ENCODE measurements at places on chromosomes 4 and X. TPM values are rescaled to one million over a fixed set of nuclear protein-coding genes. Genes with fewer than 3 reads are reported as not detected.
A peak's percentile ranks its signal among the peaks of the same experiment; 100 is the strongest.

DNA sequence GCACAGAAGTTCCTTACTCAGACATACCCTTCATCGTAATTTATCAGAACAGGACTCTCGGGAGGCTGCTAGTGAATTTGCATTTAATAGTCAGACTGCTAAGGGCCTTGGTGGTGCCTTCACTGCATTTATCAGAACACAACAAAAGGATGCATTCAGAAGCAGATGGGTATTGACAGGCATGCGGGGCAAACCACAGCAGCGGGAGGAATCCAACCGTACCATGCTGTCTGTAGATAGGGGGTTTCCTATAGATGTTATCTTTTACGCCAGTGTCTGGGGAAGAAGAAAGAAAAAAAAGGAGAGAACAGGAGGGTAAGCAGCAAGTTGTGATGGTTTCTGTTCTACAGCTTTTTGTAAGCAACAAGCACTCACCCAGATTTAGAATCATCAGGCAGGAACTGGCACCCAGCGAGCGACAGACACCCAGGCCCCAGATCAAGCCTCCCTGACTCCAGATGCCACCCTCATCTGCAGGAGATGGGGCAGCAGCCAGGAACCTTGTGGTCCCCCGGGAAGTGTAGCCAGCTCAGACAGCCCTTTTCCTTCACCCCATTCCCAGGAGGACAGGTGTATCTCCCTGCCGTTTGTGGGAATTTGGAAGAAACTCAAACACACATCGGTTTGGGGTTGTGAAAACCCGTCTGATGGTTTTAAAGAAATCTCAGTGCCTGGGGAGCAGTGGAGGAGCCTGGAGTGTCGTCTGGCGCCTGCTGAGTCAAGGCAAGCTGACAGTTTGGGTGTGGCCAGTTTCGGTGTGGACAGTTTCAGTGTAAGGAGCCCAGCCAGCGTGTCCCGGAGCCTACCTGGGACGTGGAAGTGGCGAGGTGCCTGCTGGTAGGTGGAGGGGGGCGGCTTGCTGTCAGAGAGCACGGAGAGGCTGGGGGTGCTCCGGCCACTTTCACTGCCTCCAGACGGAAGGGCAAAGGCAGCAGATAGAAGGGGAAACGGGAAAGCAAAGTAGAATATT lies 80.0 kb upstream of the AFAP1 start:
- H3K4me1 ChIP-seq: no peaks in the 10 kb centered on the region
- no peaks in the 10 kb centered on the region for H3K36me3 ChIP-seq
- DNase-seq: no peak
- H3K27ac ChIP-seq: no peak overlapping the region
- H3K27me3 ChIP-seq: no peaks in the 10 kb centered on the region
- H3K4me3 ChIP-seq: no peak overlapping the region

GRCh38 chr4:77052352-77052751 lies 23.4 kb downstream of the CCNI start:
- no peaks in the 10 kb centered on the region for H3K36me3 ChIP-seq
- no peak for DNase-seq
- no peaks in the 10 kb centered on the region for H3K27me3 ChIP-seq
- H3K4me3 ChIP-seq: no peak overlapping the region

DNA sequence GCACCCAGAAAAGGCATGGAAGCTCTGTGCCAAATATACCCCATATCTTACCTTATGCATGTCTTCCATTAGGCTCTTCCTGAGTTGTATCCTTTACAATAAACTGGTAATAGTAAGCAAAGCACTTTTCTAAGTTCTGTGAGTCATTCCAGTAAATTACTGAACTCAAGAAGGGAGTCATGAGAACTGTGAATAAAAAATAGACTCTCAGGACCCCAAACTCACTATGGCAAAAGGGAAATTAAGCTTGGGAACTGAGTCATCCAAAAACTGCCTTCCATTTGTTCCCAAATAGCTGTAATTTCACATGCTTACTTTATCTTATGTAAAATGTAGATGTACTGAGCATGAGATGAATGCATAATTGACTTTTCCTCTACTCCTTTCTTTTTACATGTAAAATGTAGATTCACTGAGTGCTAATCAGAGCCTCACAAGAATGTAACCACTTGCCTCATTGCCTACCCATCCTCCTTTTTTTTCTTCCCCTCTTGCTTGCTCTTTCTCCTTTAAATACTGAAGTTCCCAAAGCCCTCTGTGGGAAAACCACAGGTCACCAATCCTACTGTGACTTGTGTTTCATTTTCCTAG lies 8.1 kb downstream of the TCEAL3 start:
- H3K4me1 ChIP-seq: no peaks in the 10 kb centered on the region
- no peak for DNase-seq
- H3K36me3 ChIP-seq: no peaks in the 10 kb centered on the region
- no peak overlapping the region for H3K27ac ChIP-seq

- no peak for DNase-seq
- H3K4me3 ChIP-seq: no peak overlapping the region
- H3K27ac ChIP-seq: no peak overlapping the region
- no peaks in the 10 kb centered on the region for H3K4me1 ChIP-seq
- no peaks in the 10 kb centered on the region for H3K36me3 ChIP-seq
These were observed 1938.9 kb upstream of the TENM3 start for GRCh38 chr4:180304321-180304720.

DNA sequence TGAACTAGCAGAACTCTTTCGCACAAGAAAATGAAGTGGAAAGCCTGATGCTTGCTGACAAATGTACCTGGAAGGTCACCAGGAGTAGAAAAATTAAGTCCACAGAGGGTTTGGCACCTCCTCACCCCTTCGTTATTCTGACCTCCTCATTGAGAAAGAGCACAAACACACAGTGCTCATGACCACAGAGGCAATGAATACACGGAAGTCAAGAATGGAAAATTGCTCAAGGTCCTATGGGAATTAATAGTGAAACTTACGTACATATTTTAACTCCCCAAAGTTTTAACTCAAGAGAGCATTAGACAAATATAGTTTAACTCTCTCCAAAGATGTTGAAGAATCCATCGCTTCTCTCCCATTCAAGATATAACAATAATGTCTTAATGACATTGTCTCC lies 83.6 kb upstream of the CAMK2D start:
- H3K27ac ChIP-seq: no peak overlapping the region
- DNase-seq: no peak
- no peak overlapping the region for H3K4me3 ChIP-seq
- H3K36me3 ChIP-seq: no peaks in the 10 kb centered on the region
- no peaks in the 10 kb centered on the region for H3K27me3 ChIP-seq
- H3K4me1 ChIP-seq: no peaks in the 10 kb centered on the region

- no peak for DNase-seq
- H3K27ac ChIP-seq: no peak overlapping the region
- no peaks in the 10 kb centered on the region for H3K4me1 ChIP-seq
- no peaks in the 10 kb centered on the region for H3K27me3 ChIP-seq
- no peaks in the 10 kb centered on the region for H3K36me3 ChIP-seq
These were observed 44.2 kb downstream of the ABHD18 start for GRCh38 chr4:128009428-128009827.

GRCh38 chr4:2363056-2363721 lies 55.3 kb downstream of the ZFYVE28 start:
- H3K4me3 ChIP-seq: no peak overlapping the region
- no peaks in the 10 kb centered on the region for H3K36me3 ChIP-seq
- peak; percentile 82 for DNase-seq

GRCh38 chrX:19747652-19748610 lies 139.5 kb downstream of the SH3KBP1 start:
- H3K36me3 ChIP-seq: no peaks in the 10 kb centered on the region
- H3K27me3 ChIP-seq: no peaks in the 10 kb centered on the region
- no peaks in the 10 kb centered on the region for H3K4me1 ChIP-seq
- no peak overlapping the region for H3K27ac ChIP-seq
- no peak for DNase-seq

Gene TEX11
- not detected for polyA plus RNA-seq

Gene RNF150
- polyA plus RNA-seq: 20.7 TPM

Gene DCAF8L2
- polyA plus RNA-seq: 10.1 TPM

Gene MCF2
- 0.91 TPM for polyA plus RNA-seq

Gene CT45A10
- polyA plus RNA-seq: not detected

Gene ENPEP
- 1.5 TPM for polyA plus RNA-seq

Gene GPRASP3
- polyA plus RNA-seq: 4.0 TPM

Gene DBET
- polyA plus RNA-seq: not detected

Gene CLTRN
- 2.9 TPM for polyA plus RNA-seq
